ENCODE measurements at places on chromosomes 1 and 21.

DNA sequence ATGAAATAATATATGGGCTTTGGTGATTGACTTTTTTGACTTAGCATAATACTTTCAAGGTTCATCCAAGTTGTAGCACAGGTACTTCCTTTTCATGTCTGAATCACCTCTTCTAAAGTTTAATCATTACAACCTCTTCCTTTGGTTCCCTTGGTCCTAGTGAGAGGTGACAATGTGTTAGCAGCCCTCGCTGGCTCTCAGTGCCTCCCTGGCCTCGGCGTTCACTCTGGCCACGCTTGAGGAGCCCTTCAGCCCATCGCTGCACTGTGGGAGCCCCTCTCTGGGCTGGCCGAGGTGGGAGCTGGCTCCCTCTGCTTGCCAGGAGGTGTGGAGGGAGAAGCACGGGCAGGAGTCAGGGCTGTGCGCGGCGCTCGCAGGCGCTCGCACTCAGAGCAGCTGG, 13.0 kb upstream of the RCAN3 start:
- no peak for DNase-seq

- no peak for DNase-seq
These were observed 57.1 kb upstream of the ID3 start for GRCh38 chr1:23616292-23616824.

- DNase-seq = no peak
These were observed 96.0 kb upstream of the TNFSF4 start for GRCh38 chr1:173302890-173303829.

- DNase-seq = no peak
These were observed 3.5 kb downstream of the TGFB2 start for GRCh38 chr1:218348628-218349071.

DNA sequence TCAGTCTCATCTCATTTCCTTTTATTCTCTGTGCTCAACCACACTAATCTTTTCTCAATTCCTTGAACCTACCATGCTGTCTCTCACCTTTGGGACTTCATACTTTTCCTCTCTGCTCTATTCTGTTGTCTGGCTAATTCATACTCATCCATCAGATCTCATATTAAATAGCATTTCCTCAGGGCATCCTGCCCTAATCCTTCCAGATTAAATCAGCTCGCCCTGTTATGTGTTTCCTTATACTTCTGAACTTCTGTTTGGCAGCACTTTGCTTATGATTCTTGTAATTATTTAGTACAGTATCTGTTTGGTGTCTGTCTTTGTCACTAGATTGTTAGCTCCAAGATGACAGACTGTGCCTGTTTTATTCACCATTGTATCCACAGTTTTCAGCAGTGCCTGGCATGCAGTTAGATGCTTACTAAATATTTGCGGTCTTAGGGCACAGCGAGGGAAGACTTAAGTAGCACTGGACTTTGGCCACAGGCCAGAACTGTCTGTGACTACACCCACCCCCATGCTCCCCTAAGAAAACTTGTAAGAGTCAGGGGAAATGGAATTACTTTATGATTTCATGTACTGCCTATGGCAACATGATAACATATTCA, 9.9 kb upstream of the CAP1 start:
- no peak for DNase-seq

GRCh38 chr1:59552007-59552406, 255.1 kb downstream of the FGGY start:
- no peak for DNase-seq

DNA sequence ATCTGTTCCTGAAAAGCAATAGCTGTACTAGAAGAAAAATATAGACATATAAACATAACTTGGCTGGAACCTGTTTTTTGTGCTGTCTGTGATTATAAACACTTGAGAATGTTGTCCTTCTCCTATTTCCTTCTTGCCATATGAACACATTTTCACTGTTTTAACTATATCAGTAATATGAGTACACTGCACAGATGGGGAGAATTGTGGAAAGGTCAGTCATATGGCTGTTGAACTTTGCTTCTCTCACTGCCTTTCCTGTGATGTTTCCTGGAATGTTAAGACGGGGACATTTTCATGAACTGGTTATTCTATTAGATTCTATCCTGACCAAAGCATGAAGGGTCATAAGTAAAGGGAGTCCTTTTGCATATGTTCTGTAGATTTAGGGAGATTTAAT, 24.9 kb downstream of the HMCN1 start:
- no peak for DNase-seq
